ENCODE measurements at places on chromosomes 7 and 10. TPM values are rescaled to one million over a fixed set of nuclear protein-coding genes. Genes with fewer than 3 reads are reported as not detected.

DNA sequence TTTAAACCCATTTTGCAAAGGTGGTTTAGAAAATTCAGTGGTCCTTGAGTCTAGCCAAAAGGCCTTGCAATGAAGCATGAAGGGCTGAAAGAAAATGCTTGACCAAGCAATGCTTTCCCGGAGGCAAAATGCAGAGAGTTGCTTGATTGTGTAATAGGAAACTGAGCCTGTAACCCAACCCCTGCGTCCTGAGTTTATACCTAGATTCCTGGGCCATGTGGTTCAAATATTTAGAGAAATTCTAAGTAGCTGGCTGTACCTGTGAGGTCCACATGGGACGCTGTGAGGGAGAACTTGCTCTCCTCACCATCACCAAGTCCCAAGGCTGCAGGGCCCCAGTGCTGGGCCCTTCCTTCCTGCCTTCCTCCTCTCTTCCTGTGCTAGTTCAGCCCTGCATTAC is 45.7 kb downstream of the CXCL12 start:
- no peak for DNase-seq

GRCh38 chr10:117996709-117997108 is 50.0 kb downstream of the RAB11FIP2 start:
- no peak for DNase-seq

GRCh38 chr7:74214816-74215630 is 5.2 kb downstream of the LAT2 start:
- no peak for DNase-seq

Gene BTBD16
- not detected for total RNA-seq

Gene MYOF
- 300 TPM for total RNA-seq

Gene NEUROD6
- not detected for total RNA-seq

Gene TBX20
- total RNA-seq: 3.2 TPM

Gene HOGA1
- not detected for total RNA-seq

Gene PRSS37
- not detected for total RNA-seq
